ENCODE measurements at places on chromosomes 7 and 10.

DNA sequence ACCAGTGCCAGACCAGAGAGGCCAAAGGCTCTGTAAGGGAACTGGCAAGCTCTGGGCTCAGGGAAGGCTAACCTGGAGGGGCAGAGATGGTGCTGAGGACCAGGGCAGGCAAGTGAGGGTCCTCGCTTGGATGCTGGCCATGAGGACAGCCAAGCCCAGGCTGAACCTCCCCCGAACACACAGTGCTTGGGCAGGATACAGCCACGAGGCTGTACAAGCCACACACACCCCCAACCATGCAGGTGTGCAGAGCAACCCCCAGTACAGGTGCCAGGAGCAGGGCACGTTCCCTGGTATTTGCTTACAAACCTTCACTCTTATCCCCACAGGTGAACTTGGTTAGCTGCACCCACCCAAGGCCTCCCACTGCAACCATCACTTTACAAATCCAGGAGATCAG lies 185.7 kb downstream of the GRID1 start:
- no peak for DNase-seq

- no peak for DNase-seq
Measured at GRCh38 chr10:62618054-62618453, 186.5 kb upstream of the ADO start.

DNA sequence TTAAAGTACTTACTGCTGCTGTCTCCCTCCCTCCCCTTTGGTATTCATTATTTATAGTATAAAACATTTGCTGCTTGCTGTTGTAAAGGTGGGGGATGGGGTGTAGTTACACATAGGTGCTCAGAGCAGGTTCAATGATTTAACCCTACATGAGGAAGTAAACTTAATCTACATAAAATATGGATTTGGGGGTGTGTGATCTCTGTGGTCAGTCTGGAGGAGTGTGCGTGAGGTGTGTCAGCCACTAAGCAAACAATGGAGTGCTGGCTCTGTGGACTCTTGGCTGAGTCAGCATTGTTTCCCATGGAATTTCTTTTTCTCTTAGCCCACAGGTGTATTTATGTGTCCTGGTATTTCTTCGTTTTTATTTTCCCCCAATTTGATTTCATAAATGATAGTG lies 133.9 kb downstream of the AUTS2 start:
- no peak for DNase-seq

GRCh38 chr10:113539789-113540188 lies 13.1 kb upstream of the HABP2 start:
- DNase-seq, result no peak

DNA sequence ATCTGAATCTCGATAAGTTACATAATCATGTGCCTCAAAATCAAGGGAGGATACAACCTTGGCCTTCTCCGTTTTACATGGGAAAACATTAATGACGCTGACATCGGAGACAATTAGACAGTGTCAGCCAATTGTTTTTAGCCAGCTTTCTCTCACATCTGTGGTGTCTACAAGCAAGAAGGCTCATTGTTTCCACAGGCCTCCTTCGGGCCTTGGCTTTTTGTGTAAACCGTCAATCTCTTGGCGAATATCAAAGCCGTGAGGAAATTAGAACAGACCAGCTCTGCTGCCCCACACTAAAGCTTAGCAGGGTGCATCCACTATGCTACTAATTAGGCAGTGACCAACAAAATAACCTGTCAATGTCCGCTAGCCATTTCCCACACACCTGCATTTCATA lies 43.2 kb downstream of the VAX1 start:
- DNase-seq, result no peak
